ENCODE measurements at places on chromosomes 1 and 21.
A peak's percentile ranks its signal among the peaks of the same experiment; 100 is the strongest.

DNA sequence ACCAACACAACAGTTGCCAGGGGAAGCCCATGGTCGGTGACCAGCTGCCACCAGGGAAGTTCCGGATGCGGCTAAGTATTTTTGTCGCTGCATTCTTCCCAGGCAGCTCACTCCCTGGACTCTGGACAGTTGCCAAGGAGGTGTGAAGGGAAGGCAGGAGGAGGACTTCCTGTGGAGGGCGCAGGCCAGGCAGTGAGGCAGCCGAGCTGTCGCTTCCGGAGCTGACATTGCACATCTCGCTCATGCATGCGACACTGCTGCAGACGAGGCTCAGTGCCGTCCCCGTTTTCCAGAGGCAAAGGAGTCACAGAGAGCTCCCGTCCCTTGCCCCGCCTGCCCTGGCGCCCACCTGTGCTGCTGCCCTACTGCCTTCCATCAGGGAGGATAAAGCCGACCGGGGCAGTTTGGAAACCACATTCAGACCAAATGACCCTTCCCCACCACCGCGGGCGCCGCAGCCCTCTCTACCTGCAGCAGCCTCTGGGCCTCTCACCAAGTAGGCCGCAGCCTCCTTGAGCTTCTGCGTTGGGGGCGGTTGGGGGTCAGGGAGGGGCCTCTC lies 81.4 kb downstream of the NENF start:
- peak; percentile 70 for DNase-seq

DNA sequence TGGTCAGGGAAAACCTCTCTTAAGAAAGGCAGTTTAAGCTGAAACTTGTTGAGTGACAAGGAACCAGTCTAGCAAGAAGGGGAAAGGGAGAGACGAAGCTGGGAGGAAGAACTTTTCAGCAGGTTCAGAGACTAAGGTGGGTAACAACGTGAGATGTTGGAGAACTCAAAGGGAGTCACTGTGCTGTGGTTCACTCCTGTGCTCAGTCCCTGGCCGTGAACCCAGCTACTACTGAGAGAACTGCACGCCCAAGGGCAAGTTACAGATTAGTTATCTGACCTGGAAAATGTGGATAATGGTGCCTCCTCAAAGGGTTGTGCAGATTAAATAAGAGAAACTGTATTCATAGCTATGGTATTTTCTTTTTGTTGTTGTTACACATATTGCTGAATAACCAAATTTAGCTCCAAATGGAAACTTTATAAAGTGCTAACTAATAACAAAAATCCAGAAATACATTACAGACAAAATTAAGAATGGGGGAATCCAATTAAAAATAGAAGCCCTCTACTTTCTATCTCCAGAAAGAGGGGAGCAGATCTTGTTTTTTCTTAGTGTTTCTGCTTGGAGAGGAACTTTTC lies 2.9 kb downstream of the ZBTB40 start:
- no peak for DNase-seq

DNA sequence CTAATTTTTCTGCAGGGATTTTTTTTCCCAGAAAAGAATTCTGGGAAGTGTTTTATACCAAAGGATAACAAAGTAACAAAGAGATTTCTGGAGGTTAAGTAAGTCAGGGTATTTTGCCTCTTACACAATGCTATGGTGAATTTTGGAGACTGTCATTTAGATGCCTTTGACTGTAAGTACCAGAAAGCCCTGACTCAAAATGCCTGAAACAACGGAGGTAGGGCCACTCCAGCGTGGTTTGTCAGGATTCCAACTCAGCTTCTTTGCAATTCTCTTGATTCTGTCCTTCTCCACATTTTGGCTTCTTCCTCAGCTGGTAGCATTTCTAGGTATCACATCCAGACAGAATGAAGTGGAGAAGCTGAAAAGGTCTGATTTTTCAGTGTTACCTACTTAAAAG lies 106.5 kb downstream of the UCHL5 start:
- DNase-seq, result no peak

- DNase-seq, result no peak
Measured at GRCh38 chr21:45593162-45594022, 50.1 kb upstream of the PCBP3 start.

GRCh38 chr1:61056196-61056572 lies 26.2 kb upstream of the NFIA start:
- peak; percentile 29 for DNase-seq

GRCh38 chr1:160296036-160296435 lies 11.1 kb upstream of the PEX19 start:
- DNase-seq, result no peak

DNA sequence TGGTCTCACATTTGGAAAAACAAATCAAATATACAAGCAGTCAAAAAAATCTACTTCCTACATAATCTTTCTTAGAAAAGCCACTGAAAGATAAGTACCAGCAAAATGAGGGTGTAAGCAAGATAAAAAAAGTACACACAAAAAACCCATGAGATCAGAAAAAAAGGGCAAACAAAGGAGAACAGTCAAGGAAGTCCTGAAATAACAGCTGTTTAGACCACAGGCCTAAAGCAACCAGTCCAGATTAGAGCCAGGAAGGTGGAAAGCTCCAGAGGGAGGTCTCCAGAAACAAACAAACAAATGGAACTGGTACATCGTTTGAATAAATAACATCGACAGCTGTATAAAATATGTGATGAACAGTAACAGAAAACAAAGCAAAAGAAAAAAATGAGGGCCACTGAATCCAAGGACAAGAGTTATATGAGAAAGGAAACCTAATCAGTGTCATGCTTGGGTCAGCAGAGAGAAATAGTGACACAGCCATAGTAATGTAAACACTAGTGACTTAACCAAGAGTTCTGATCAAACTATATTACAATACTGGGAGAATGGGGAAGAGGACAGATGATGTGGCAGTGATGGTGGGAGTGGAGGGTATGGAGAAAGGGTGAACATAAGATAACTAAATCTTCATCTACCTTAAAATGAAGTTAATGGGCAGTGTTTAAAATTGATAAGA lies 67.5 kb downstream of the NVL start:
- DNase-seq, result no peak

- DNase-seq, result peak; percentile 40
Measured at GRCh38 chr1:234495231-234495990, 16.4 kb upstream of the TARBP1 start.
